ENCODE measurements at places on chromosomes 1 and 21.

DNA sequence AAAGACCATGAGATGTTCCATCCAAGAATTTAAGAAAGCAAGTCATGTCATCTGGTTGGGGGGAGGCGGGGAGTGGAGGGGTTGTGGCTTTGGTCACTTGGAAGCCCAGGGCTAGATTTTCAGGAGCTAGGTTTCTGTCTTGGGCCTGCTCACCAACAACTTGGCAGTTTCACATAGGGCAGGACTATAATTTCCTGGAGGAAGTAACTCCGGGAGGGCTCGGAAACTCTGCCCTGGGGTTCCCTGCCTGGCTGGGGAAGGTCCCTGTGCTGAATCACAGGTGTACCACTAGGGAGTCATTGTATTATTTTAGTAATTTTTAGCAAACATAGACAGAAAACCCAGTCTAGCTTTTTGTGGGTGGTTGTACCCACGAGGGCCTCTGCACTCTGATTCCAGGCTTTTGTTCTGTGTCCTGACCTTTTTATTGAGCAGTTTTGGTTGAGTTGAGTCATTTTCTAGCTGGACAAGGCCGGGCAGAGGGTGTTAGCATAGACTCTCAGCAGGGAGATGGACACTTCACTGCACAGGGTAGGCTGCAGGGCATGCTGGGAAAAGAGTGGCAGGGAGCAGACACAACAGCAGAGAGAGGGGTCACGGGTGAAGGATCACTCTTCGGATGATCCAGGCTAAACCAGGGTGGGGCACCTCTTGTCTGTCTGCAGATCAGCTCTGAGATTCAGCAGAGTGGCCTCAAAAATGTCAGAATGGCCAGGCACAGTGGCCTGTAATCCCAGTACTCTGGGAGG is 144.7 kb downstream of the GRIK3 start:
- no peak for DNase-seq

DNA sequence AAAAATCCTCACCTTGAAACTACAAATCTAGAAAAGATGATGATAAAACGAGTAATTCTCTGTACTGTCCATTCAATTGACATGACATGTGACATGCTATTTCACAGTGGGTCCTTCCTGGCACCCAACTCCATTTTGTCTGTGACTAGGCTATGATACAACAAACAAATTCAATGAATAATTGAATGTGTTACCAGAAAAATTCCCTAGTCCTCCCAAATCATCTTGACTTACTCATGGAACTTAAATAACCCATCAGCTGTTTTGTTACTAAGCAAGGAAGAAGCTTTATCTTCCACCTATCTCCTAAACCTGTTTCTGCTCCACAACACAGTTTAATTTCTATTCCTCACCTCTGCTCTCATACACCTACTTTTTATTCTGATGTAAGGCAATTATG is 30.4 kb downstream of the B3GALNT2 start:
- DNase-seq: no peak

DNA sequence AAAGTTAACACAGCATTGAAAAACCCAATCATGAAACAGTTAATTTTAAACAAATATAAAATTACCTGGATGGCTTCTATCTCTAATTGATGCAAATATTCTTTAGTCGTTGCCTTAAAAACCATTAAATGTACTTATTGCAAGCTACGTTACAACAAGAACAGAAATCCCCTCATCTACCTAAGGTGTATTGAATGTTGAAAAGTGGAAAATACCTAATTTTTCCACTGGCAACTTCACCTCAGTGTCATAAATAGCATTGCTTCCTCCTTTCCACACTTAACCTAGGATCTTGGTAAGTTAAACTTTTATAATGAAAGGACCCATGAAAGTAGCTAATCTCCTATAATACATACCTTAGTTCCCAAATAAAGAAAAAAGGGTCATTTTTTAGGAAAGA is 5.4 kb downstream of the GADD45A start:
- no peak for DNase-seq

- DNase-seq: no peak
Measured at GRCh38 chr1:66562561-66562960, 28.6 kb downstream of the SGIP1 start.

- DNase-seq: no peak
Measured at GRCh38 chr1:66256629-66257572, 277.1 kb upstream of the SGIP1 start.

DNA sequence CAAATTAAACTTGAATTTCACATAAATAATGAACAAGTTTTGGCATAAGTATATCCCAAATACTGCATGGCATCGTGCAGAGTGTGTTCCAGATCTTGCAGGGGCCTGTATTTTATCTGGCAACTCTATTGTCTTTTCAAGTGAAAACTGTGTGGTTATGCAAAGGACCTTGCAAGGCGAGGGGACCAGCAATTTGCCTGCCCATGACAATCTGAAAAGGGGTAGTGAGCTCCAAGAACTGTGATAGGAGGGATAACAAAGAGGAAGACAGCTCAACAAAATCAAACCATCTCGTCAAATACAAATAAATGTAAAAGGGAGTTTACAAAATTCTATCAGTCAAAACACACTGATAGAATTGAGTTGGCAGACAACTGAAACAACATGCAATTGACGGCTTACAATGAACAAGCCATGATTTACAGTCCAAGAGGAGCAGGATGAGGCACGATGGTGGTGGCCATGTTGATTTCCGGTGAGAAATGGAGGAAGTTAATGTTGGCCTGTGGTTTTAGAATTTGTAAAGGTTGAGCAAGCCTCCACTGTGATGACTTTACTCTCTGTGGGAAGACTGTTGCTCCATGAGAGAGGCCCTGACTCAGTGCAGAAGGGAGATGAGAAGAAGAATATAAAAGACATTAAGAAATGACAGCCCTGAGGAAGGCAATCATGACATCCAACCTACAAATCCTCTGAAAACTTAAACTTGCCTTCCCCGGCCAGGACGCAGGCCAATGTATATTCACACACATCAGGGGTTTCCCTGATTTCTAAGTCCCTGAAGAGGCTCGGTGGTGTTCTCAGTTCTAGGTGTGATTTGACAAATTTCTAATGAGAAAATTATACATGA is 132.2 kb downstream of the ADSS2 start:
- peak; percentile 56 for DNase-seq

DNA sequence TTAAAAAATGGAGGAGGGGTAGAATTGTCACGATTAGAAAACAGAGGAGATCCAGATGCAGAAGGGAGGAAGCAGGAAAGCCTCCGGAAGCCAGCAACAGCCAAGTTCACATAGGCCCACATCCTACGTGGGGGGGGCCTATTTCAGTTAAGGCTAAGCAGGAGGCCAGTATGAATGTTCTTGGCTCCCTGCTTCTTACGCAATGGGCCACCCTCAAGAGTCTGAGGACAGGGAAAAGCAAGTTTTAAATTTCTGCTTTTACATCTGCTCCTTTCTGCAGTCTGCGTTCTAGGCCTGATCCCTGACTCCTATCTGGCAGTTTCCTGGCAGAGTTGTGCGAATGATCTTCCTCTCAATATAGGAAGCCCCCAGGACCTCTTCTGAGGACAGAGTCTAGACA is 30.6 kb downstream of the RABIF start:
- no peak for DNase-seq

- DNase-seq: no peak
Measured at GRCh38 chr1:37865348-37866120, 6.1 kb upstream of the MTF1 start.

DNA sequence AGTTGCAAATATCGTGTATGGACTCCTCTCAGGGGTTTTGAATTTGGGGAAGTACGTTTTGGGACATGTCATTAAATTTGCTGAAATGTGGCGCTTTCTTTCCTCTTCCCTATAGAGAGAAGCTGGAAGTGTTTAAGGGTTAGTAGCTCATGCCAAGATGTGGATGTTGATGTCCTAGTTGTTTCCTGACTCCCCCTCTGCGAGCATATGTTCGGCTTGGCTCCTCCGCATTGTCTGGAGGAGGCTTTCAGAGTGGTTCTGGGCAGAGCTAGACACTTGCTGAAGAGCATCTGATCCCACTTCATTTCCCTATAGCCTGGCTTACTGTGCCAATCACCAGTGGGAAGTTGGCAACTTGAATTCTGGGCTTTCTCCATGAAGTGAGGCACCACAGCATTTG is 347.4 kb upstream of the B3GALT2 start:
- no peak for DNase-seq

DNA sequence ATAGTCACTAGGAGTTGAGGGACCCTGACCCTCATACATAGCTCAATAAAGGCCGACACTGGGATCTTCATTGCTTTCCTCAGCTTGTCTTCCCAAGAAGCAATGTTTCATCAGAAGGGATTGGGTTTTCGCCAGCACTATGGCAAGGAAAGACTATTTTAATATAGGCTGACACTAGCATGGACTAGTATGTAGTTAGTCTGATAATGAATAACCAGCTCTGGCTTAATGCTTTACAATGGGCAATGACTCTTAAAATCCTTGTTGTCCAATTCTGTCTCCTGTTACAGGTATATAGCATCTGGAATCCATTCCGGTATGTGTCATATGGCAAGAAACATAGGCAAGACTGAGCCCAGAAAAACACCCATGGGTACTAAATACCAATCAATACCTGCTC is 15.3 kb upstream of the SYT2 start:
- DNase-seq: no peak

- DNase-seq: no peak
Measured at GRCh38 chr1:119298687-119299303, 69.8 kb upstream of the HAO2 start.

DNA sequence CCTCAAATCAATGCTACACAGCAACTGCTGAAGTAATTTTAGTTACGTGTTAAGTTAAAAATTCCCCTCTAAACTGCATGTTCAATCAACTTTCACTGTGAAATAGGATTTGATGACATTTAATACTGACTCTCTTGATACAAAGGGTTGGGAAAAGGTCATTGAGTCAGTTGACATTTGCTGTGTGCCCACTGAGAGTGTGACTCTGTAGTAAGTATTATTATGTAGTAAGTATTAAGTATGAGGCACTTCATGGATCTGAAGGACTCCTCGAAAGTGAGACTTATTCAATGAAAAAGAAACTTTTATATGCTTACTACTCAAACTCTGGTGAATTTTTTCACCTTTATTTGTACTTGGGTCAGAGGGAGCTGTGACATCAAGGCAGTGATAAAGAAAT is 83.1 kb upstream of the S1PR1 start:
- DNase-seq: no peak

Data from CD4-positive, alpha-beta T cell treated with Interleukin-1 beta for 1 hour (primary cell).